ENCODE measurements at places on chromosomes 4 and X.

DNA sequence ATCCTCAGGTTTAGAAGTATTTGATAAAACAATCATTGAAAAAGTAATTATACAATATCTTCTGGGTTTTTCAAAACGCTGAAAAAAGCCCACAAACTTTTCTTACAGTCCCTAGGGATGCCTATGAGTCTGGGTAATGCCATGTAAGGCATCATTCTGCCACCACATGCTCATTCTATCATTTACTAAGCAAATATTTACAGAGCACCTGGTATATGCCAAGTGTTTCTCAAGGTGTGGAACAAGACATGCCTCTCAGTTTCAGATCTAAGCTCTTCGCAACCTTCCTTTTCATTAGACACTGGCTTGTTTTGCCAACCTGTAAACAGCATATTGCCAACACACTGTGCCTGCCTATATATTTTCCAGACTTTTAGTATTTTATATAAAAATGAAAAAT is 17.7 kb downstream of the MID1 start:
- no peak for DNase-seq

- DNase-seq, result no peak
Measured at GRCh38 chrX:67587946-67588624, 44.3 kb downstream of the AR start.

DNA sequence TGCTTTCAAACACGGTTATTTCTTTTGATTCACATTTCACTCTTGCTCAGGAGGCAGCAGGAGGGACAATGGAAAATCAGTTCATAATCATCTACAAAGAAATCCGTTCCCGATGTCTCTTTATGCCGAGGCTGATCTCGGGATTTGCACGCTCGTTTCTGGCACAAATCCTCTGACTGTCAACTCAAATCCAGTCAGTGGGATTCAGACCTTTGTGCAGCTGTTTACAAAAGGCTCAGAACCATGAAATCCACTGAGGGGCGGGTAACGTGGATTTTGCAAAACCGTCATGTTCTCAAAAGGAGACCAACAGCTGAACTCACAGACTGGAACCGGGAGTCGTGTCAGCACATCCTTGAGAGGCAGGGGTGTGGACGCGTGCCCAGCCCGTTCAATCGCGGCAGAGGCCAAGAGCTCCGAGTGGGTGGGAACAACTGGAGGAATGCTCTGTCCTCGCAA is 46.4 kb downstream of the ACOX3 start:
- DNase-seq, result no peak

GRCh38 chrX:10603612-10604011 is 16.8 kb downstream of the MID1 start:
- DNase-seq, result no peak

DNA sequence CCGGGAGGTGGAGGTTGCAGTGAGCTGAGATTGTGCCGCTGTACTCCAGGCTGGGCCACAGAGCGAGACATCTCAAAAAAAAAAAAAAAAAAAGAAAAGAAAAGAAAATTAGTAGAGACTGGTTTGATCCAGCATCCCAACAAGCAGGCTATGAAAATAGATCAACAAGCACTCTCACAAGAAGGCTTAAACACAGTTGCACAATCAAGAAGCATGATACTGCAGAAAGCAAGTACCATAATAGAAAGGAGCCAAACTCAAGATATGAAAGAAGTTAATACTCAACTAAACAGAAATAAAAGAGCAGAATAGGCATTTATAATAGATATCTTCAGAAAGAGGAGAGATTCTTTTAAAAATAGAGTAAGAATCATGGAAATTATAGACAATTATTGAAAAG is 10.6 kb downstream of the TLR6 start:
- no peak for DNase-seq

GRCh38 chr4:213971-214370 is 89.7 kb downstream of the ZNF718 start:
- no peak for DNase-seq

DNA sequence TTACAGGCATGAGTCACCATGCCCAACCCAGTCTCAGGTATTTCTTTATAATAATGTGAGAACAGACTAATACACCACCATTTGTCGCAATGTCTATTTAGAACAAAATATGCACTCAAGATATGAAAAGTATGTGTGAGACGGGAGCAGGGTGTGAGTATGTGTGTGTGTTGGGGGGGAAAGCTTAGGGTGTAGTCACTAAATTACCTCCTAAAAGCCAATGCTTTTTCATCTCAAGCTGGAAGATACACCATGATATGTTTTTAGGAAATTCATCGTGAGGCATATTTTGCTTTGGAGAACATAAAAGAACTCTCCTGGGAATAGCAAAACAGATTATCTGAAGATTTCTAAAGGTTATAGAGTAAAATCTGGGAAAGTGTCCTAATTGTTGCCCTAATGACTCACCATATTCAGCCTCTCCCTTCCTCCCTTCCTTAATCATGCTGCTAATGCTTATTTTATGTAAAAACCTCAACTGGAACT is 262.7 kb downstream of the PDHA2 start:
- no peak for DNase-seq

DNA sequence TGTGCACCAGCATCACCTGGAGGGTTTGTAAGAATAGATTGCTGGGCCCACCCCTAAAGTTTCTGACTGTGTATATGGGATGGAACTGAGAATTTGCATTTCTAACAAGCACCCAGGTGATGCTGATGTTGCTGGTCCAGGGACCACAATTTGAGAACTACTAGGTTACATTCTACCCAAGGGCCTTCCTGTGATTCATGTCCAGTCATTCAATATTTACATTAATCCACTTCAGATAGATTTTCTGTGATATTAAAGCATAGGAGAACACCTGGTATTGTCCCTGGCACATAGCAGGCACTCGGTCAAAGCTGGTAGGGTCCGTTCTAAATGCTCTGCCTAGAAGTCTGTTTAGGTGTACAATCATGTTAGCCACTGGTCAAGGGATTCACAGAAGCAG is 19.5 kb upstream of the XPNPEP2 start:
- DNase-seq, result no peak

DNA sequence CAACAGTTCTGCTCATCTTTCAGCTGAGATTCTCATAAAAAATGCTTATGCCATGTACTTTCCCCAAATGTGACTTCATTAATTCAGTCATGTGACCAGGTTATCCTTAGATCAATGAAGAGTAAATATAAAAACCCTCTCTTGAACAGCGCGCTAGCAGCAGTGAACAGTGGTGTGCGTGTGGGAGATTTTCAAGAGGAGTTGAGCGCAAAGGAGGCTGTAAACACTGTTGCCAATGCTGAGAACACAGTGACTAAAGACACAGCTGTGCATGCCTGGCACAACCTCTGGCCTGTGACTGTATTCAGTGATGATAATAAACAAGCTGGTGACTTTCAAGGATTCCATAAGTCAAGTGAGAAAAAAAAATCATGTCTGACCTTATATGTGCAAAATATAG is 25.1 kb downstream of the MSX1 start:
- DNase-seq, result no peak

GRCh38 chr4:113159942-113160545 is 110.6 kb downstream of the ANK2 start:
- no peak for DNase-seq
